ENCODE measurements at places on chromosomes 7 and 10.
A peak's percentile ranks its signal among the peaks of the same experiment; 100 is the strongest.

GRCh38 chr7:106938803-106939202 lies 73.7 kb downstream of the PIK3CG start:
- no peak for DNase-seq

DNA sequence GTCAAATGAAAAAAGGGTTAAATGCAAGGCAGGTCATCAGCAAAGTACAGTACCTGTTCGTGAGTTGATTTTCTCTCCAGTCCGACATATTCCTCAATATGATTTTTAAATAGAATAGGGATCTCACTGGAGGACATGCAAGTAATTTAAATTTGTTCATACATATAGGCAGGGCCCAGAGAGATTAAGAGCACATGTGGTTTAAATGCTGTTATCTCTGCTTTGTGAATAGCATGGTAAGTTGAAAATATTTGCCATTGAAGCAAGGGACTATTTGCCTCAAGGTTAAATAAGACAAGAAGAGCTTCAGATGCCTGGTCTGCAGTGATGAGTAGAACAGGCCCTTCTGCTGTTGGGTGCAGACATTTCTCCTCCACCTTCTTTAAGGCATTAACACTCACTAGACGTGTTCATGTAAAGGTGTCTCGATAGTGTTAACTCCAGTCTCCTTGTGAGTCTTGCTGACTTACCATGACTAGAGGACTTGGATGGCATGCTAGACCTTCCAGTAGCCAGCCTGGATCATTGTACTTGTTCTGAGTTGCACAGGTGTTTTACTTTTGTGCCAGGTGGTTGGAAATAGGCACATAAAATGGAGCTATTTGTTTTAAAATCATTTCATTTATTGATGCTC lies 15.6 kb upstream of the AKR1C3 start:
- no peak for DNase-seq

- no peak for DNase-seq
Measured at GRCh38 chr7:159023746-159024145, 120.9 kb downstream of the VIPR2 start.

- no peak for DNase-seq
Measured at GRCh38 chr7:116273918-116274301, 63.6 kb downstream of the TES start.

DNA sequence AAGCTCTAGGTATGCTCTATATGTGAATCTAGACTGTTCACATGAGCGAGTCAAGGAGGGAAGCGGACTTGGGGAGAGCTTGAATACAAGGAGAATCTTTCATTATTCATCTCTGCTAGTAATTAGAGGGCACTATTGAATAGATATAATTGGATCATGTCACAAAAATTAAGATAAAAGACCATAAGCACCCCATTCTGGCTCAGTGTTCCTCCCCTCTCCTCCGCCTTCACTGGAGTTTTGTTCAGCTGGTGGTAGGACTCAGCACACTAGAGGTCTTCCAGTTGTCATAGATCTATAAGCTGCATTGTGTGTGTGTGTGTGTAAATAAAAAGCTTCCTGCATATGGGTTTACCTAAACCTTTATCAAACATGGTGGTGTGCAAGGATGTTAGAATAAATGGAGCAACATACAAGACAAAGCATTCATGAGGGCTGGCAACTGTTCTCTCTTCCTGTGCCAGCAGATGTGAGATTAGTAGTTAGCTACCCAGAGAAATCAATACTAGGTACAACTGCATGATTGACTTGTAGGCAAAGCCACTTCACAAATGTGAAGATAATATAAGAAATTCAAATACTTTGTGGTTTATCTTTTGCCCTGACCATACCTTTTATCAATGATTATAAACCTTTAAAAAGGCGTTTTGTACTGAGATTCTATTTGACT lies 142.6 kb downstream of the CREB5 start:
- no peak for DNase-seq

- DNase-seq: no peak
Measured at GRCh38 chr7:24685708-24686107, 71.6 kb downstream of the GSDME start.

DNA sequence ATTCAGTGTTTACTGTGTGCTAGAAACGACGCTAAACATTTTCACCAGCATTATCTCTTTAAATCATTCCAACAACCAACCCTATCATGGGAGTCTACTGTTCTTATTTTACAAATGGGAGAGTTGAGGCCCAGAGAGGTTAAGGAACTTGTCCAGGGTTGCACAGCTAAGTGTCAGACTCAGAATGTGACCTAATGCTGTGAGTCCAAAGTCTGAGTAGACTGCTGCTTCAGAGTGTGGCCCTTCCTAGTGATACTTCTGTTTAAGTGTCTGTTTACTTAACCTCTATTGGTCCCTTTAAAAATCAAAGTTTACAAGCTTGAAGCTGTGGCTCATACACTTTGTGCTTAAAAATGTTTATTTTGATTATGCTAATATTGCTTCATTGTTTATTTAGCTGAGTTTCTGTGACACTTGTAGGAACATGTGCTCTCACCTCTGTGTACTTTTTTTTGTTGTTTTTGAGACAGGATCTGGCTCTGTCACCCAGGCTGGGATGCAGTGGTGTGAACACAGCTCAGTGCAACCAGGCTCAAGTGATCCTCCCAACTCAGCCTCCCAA lies 84.4 kb upstream of the SYPL1 start:
- no peak for DNase-seq

GRCh38 chr7:141704112-141704511 lies 2.1 kb upstream of the DENND11 start:
- no peak for DNase-seq

GRCh38 chr7:26328498-26329390 lies 37.1 kb downstream of the SNX10 start:
- DNase-seq: no peak

DNA sequence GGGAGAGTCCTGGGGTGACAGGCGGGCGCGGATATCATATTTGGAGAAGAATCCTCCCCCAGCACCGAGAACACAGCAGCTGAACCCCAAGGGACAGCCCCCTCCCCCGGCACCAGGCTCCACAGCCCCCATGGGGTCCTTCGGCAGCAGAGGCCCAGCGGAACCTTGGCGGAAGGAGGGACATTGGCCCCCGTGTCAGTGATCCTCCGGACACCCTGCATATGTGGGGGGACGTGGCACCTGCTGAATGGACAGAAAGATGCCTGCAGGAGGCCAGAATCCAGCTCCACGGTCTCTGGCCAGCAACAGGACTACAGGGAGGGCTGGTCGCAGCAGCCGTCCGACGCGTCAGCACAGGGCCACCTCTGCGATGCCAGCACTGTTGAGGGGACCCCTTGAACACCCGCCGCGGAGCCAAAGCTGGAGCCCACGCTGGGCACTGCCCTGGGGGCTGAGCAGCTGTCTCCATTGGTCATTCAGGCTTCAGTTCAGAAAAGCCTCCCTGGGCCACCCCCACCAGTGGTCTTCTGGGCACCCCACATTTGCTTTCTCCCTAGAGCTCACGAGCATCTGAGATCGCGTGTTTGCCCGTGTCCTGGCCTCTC lies 240.1 kb downstream of the ELFN1 start:
- no peak for DNase-seq

DNA sequence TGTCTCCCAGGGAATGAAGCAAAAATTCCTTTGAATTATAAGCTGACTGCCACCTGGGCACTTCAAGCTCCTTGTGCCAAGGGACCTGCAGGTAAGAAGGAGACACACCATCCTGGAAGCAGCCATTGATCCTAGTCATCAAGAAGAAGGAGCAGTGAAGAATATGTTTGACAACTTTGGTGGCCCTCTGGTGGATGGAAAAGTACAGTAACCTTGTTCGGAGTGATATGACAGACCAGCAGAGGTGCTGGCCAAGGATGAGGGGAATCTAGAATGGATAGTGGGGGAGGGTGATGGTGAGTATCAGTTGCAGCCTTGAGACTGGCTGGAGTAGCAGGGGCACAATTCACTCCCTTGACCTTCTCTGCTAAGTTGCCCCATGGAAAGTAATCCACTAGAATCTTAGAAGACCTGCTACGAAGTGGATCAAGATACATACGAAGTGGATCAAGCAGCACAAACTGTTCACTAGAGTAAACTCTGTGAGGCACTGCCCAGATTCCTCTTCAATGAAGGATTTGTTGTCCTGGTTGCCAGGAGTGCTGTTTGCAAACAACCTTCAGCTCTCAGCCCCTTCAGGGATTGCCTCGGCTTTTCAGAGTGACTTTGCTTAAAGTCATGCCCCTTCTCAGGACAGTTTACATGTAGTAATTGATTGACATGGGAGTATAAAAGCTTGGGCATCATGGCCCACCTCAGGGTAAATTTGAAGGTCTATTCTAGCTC lies 44.8 kb upstream of the ORC5 start:
- no peak for DNase-seq

- no peak for DNase-seq
Measured at GRCh38 chr10:120426306-120426705, 30.7 kb upstream of the PLPP4 start.

GRCh38 chr10:117408436-117409384 lies 33.5 kb upstream of the PDZD8 start:
- no peak for DNase-seq

DNA sequence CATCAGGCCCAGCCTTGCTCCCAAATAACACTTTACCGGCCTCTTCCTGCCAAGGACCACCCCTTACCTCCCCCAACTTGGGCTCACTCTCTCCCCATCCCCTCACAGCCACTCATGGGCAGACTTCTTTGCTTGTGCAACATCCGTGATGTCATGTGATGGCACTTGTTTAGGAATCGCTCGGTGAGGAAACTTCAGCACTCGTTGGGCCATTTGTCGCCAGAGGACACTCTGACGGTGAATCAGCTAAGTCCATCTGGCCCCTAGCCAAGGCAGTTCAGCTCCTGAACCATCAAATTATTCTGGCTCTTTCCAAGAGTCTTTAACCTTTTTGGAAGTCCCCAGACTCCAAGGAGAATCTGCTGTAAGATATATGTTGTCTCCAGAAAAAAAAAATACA lies 19.2 kb downstream of the BTBD16 start:
- DNase-seq: no peak

GRCh38 chr10:82278401-82279182 lies 403.6 kb downstream of the NRG3 start:
- no peak for DNase-seq

- no peak for DNase-seq
Measured at GRCh38 chr10:61719906-61720305, 57.2 kb downstream of the CABCOCO1 start.

- DNase-seq: no peak
Measured at GRCh38 chr7:43244232-43244631, 131.8 kb downstream of the HECW1 start.

- DNase-seq: no peak
Measured at GRCh38 chr7:7672545-7673239, 32.1 kb downstream of the UMAD1 start.

GRCh38 chr10:126500866-126501265 lies 112.6 kb upstream of the ADAM12 start:
- no peak for DNase-seq

DNA sequence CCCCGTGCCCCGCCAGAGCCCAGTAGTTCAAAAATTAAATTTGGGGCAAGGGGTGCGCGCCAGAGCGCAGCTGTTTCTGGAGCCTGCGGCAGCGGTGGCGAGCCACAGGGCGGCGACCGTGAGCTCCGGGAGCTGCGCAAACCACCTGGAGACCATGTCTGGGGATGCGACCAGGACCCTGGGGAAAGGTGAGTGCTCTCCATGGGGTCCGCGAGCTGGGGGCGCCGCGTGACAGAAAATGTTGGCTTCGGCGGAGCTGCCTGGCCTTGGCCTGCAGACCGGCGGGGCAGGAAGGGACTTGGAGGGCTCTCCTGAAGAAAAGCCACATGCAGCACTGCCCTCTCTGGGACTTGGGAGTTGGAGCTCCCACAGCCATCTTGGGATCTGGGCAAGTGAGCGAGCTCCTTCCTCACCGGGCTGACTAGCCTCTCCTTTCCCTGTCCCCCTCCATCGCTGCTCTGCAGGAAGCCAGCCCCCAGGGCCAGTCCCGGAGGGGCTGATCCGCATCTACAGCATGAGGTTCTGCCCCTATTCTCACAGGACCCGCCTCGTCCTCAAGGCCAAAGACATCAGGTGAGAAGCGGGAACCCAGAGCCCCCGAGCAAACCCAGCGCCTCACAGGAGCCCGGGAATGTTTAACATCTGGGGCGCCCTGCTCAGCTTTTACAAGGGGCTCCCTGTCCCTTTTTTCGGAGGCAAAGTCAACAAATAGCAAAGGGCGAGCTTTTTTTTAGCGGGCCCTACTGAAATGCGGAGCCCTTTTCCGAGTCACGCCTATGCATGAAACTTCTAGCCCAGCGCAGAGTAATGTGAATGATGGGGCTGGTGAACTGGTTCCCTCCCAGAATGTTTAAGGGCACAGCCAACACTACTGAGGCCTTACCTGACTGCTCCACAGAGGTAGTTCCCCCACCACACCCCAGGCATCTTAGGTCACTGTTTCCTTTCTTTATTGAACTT lies 6.1 kb downstream of the GSTO2 start:
- peak; percentile 55 for DNase-seq

DNA sequence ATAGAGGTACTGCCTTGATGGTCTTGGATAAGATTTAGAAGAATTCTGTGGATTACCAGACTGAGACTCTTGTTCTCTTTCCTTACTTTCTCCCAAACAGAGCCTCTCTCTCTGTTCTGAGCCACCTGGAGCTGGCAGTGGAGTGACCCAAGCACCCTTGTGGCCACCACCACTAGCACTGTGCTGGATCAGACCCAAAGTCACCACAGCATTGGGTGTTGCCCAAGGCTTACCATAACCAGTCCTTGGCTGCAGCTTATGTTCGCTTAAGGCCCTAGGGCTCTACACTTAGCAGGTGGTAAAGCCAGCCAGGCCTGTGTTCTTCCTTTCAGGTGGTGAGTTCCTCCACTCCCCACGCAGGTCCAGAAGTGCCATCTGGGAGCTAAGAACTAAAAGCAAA lies 79.8 kb downstream of the SEM1 start:
- DNase-seq: no peak

DNA sequence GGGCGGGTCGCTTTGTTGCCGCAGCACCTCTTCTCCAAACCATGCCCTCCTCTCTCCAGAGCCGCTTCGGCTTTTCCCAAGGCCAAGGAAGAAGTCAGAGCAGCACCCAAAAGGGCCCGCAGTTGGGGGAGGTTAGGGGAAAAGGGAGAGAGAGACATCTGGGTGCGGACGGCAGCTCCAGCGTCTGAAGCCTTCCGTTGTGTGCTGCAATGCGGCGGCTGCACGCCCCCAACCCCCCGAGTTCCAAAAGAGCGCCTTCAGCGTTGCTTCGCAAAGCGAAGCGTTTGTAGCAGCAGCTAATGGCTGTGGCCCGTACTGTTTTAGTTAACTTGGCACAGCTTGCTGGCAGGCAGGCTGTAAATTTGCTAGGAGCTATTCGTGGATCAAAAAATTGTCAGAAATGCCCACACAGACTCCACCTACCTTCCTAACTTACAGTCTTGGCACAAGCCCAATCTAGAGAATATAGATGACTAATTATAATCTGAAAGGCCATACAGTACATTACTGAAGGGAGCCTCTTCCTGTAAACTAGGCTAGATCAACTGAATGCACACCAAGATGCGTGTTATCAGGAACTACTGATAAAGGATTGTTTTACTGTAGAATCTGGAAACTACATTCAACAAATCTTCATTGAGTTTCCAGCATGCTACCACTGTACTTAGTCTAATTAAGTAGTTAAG lies 1.1 kb upstream of the KBTBD2 start:
- DNase-seq: peak; percentile 73

DNA sequence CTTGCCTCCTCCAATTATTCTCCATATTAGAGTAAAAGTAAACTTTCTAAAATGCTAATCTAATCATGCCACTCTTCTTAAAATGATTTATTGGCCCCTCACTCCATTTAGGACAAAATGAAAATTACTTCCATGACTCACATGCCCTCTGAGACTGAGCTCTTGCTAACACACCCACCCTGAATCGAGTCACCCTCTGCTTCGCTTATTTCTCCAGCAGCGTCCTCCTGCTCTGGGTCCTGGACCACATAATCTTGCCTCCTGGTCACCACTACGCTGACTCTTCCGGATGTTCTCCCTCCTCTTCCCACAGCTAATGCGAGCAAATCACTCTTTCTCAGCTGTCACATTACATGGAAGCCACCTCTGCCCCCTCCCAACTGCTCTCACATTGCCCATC lies 384.0 kb upstream of the FZD8 start:
- no peak for DNase-seq
